ENCODE measurements at places on chromosomes 2 and 18.

- DNase-seq = no peak
Measured at GRCh38 chr2:168345601-168346000, 98.2 kb upstream of the STK39 start.

DNA sequence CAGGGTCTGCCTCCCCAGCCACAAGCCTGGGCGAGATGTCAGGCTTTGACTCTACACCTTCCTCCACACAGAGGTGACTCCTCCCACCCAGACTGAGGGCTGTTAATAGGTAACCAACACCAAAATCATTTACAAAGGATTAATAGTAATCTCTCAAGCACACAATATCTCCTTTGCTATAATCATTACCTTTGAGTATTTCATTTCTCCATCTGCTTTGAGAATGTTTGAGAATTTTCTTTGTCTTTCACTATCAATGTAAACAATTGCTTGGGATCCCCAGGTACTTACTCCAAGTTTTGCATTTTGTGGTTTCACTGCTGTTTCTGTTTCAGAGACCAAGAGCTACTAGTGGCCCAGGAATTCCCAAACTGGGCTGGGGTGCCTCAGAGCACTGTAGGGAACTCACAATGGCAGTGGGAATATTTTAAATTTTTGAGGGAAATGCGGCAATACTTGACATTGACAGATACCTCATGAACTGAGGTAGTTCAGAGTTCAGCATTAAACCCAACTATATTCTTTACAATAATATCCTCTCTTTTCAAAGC is 166.4 kb upstream of the MGAT5 start:
- no peak for DNase-seq

- DNase-seq = no peak
Measured at GRCh38 chr2:206154197-206154596, 5.0 kb downstream of the NDUFS1 start.

DNA sequence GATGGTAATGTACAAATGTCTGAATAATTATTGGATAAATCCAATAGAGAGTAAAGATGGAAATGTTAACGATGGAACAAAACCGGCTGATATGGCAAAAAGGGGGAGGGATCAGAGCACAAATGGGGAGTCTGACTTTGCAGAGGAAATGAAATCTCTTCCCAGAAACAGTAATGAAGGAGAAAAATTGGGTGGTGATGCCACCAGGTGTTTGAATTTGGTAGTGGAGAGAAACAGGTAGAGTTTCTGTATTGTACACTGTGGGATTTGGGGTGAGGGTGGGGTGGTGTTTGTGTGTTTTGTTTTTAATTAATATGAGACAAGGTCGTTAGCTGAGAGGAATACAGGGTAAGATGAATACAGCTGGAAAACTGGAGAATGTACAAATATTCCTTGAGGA is 20.4 kb upstream of the XDH start:
- DNase-seq = no peak

DNA sequence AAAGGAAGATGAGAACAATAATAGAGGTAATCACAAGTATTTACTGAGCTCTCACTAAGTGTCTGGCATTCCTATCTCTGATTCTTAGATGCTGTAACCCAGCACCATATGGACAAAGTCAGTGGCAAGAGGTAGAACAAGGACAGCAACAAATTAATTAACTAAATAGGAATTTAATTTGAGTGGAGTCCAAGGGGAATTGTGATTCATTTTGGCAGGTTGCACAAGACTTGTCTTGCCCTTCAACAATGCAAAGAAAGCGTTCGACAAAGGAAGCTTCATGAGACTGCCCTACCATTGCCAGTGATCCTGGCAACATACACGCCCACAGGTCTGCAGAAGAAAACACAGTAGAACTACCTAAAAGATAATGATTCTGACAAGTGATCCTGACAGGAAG is 221.6 kb downstream of the RBM43 start:
- no peak for DNase-seq

Data from CD4-positive, alpha-beta T cell treated with Interleukin-21 for 1 hour (primary cell).